ENCODE measurements at places on chromosomes 12 and 14.

GRCh38 chr12:45336331-45336730 lies 120.4 kb downstream of the ANO6 start:
- peak; percentile 97 for DNase-seq

- DNase-seq: no peak
Observed at GRCh38 chr12:31369712-31370521, 44.0 kb upstream of the SINHCAF start.

DNA sequence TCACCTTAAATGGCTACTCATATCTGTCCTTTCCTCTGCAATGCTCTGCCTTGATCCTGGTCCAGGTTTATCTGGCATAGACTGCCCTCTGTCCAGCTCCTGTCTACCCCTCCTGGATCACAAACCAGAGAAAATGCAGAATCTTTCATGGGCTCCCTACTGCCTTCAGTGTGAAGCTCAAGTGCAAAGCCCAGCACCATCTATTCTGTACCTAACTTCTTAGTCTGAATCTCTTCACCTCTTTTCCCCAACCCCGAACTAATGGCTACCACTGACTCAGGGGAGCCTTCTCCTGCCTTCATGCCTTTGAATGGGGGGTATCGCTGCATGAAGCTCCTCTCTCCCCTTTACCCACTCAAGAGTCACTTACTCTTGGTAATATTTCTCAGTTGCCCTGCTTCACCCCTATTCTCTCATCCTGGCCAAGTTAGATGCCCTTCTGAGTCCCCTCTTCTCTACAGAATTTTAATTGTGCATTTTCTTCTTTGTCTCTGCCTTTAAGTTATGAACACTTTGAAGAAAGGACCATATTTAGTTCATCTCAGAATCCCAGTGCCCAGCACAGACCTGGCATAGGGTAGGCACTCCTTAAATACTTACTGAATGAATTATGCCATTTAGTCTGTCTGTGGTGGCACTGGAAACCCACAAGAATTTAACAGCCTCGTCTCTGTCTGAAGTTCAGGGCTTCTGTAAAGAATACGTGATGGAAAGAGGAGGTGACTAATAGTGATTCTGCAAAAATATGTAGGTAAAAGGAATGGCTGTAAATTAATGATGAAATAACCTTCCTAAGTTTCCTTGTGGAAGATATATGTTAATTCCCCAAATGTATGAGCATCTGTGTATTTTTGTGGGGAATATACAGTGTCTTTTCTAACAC lies 191.3 kb upstream of the AMIGO2 start:
- peak; percentile 96 for DNase-seq

DNA sequence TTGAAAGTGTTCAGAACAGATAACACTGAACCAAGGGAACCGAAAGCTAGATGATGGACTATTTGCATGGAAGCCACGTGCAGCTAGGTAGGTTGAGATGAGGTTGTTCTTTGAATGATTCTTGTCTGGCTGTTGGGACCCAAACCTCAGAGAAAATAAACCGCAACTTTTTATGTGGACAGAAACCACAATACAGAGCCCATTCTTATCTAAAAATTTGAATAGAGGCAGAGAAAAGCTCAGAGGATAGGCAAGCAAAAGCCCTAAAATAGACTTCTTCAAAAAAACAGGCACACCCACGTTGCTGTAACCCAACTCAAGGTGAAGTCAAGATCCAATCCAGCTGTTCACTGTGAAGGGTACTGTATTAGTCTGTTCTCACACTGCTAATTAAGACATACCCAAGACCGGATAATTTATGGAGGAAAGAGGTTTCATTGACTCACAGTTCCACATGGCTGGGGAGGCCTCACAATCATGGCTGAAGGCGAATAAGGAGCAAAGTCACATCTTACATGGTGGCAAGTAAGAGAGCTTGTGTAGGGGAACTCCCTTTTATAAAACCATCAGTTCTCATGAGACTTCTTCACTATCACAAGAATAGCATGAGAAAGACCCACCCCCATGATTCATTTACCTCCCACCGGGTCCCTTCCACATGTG lies 353.8 kb downstream of the AACS start:
- DNase-seq: no peak

GRCh38 chr12:11437966-11438365 lies 42.6 kb upstream of the PRB2 start:
- no peak for DNase-seq

- DNase-seq: peak; percentile 87
Observed at GRCh38 chr12:1527789-1528188, 66.6 kb downstream of the FBXL14 start.

DNA sequence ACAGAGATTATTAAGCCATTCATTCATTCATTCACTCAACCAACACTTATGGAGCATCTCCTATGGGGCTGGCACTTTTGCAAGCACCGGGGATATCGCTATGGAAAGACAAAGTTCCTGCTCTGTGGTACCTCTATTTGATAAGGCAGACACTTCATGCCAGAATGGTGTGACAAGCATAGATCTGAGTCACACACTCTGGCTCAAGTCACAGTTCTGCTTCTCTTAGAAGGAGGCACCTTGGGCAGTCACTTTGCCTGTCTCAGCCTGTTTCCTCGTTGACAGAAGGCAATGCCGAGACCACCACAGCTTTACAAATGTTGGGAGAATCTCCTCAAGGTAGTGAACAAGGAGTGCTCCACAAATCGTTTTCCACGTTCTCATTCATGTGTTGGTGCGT lies 205.2 kb downstream of the SLC41A2 start:
- no peak for DNase-seq

DNA sequence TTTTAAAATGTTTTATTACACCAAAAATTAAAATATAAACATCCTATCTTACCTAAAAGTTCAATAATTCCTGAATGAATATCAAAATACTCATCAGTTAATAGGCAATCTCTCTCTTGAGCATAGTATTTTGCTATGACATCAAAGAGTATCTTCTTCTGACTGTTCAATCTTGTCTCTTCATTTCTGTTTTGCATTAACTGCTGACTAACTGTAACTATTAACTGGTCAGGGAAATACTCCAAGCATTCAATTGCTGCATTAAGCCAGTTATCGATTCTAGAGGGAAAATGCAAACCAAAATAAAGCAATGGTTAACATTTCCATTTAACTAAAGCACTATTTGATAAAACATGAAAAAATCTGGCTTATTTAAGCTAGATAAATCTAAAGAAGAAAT lies 13.4 kb downstream of the DEPDC4 start:
- DNase-seq: no peak

GRCh38 chr14:91409928-91410718 lies 7.5 kb downstream of the CCDC88C start:
- no peak for DNase-seq

DNA sequence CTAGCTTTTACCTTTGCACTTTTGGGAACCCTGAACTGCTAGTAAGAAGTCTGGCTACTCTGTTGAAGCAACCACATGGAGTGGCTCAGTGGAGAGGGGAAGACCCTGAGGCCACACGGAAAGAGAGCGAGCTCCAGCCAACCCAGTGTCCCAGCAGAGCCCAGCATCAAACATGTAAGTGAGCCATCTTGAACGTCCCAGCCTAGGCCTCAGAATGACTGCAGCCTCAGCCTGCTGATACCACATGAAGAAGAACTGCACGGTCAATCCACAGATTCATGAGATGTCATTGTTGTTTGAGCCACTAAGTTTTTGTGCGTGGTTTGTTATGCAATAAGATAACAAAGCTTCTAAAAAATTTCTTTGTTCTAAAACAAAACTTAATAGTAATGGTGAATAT lies 40.2 kb downstream of the TFCP2 start:
- DNase-seq: no peak

DNA sequence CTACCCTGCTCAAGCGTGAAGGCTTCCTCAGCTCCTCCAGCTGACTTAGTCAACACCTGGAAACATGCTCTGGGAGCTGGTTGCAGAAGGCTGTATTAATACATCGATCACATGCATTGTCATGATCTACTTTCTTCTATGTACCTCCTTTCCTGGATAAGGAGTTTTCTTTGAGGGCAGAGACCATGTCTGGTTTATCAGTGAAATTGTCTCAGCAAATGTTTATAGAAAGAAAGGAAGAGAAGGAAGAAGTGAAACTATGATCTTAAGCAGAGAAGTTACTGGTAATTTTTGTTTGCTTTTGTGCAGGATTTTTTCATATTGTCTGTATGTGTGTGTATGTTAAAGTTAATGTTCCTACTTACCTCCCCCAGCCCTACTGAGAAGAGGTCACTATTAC lies 4.5 kb downstream of the DYRK4 start:
- no peak for DNase-seq

- no peak for DNase-seq
Observed at GRCh38 chr14:98924046-98924445, 348.0 kb downstream of the BCL11B start.

DNA sequence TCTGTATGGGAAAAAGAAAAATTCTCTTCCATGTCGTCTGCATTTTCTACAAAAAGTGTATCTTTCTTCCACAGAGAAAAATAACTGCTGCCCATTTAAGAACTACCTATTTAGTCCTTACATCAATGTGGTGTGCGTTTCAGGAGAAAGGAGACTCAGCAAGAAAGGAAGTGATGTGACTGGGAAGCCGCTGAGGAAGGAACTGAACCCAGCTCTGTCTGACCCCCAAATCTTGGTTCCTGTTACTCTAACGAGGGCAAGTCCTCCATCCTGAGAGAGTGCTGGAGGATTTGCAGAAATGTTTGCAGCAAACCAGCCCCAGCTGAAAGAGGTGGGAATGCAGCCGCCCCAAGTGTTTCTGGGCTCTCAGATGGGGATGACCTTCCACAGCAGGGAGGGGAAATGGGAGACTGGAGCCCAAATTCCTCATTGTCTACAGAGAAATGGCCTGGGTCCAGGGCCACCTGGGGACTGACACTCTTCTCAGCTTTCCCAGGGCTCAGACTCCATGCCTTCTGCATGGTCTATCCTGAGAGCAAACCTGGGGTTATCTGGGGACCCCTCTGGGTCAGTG lies 6.7 kb upstream of the MLEC start:
- no peak for DNase-seq

DNA sequence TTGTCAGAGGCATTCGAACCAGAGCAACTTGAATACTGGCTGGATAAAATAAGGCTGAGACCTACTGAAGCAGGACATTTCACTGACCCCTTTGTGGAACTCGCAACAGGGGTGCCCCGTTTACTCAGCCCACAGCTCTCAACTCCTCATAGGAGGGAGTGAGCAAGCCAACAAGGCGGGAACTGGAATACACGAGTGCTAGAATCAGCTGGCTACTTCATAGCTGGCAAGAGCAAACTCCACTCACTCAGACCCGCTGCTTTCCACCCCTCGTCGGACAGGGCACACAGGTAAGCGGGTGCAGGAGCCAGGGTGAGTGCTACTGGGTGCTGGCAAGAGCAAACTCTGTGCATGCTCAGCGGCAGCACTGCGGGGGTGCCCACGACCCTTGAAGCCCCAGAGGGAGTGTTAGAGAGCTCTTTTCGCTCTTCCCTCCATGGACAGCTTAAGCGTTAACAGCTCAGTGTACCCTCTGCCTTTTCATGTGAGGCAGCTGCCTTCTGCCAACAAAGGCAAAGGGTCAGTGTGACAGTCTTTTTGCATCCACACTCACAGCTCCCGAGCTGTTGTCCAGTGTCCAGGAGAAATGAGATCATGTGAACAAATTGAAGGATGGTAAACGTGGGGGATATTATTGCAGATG lies 15.7 kb downstream of the CAPZA3 start:
- no peak for DNase-seq

GRCh38 chr12:106154751-106155273 lies 16.1 kb upstream of the NUAK1 start:
- no peak for DNase-seq

DNA sequence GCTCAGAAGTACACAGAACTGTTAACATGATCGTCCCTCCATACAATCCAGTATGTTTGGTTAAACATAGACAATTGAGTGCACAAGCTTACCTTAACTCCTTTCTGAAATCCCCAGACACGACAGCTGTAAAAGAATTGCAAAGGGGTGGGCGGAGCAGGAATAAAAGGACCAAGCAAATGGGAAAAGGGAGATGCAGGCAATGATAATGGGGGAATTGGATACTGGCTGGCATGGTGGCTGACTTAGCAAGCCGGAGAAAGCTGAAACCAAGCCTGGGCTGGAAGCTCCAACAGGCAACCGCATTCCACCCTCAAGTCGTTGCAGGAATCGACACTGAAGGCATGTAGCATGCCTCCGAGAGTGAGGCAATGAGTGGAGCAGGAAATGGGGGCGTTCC lies 96.8 kb upstream of the TMEM132C start:
- no peak for DNase-seq

DNA sequence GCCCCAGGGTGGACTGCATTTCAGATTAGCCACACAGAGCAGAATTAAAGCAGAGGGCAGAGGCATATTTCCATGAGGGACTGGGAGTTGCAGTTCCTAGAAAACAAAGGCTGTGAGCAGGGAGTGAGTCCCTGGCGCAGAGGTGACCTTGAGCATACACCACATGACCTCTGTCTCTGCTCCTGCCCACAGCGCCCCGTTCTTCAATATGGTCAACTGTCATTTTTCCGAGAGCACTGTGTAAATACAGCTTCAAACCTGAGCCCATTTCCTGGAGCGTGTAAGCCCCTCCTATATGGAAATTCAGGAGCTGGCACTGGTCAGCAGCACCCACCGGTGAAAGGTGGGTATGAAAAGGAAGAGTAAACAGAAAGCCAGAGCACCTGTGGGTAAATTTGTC lies 192.2 kb upstream of the PELI2 start:
- no peak for DNase-seq

DNA sequence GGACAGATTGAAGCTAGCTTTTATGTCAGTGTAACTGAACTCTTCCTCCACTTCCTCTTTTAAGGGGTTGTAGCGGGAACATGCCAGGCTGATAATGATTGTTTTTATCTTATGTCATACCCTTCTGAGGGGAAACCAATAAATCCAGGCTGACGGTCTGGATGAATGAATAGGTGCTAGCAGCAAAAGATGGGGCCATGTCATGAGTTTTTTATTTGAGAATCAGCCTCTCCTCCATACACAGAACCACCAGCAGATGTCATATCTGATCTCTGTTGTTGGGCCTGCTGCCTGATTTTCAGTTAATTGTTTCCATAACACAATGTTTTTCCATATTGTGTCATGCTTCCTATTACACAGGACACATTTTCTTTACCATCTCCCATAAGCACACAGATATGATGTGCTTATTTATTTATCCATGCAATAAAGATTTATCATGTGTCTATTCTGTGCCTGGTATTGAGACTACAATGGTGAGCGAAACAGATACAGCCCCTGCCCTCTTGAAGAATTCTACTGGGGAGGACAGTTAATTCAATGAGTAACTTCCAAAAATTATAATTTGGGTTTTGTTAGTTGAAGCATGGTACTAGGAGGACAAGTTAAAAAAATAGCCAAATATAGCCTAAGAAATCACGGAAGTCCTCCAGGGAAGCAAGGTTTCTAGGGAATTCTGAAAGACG lies 33.6 kb upstream of the CRY1 start:
- DNase-seq: no peak

- no peak for DNase-seq
Observed at GRCh38 chr12:28268608-28269229, 78.5 kb downstream of the CCDC91 start.

DNA sequence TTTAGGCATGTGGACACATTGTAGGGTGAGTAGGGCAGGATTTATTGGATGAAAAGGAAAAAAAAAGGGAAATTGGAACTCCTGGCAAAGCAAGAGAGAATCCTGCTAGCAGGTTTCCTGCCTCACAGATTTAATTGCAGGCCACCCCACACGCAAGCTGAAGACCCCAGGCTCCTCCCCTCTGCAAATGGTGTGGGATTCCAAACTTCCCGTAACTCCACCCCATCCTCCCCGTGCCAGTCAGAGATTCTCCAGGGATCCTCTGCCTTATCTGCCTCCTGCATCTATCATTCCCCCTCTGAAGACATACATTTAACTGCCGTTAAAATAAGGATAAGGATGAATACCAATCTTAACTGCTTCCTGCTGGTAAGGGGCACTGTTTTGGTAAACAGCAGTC lies 249.8 kb upstream of the GARIN2 start:
- DNase-seq: no peak

GRCh38 chr12:123253641-123254459 lies 17.8 kb downstream of the CDK2AP1 start:
- DNase-seq: no peak

All from NCI-H226 (cell line).